Activated naive CD8-positive, alpha-beta T cell treated with anti-CD3 and anti-CD28 coated beads, Interleukin-2, amount 10 ng/mL, durations not matched to agents 7 days and 5 days (primary cell): ENCODE measurements at places on chromosomes 6 and 20. TPM values are rescaled to one million over a fixed set of nuclear protein-coding genes. Genes with fewer than 3 reads are reported as not detected.

DNA sequence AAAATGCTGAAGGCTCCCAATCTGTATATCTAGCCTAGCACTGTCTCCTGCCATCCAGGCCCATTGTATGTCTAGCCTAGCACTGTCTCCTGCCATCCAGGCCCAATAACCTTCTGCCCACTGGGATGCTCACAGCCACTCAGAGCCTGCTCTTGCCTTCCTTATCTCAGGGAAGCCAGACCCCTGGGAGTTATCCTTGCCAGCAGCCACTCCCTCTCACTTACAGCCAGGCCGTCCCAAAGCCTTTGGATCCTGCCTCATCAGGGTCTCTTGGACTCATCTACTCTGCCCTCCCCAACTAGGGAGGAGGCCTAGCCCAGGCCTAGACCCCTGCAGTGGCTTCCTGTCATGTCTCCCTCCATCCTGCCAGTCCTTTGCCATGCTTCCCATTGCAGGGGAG is 37.3 kb downstream of the KIF3B start:
- H3K27ac ChIP-seq: no peak overlapping the region
- H3K36me3 ChIP-seq: peaks cover 45% of the 10 kb centered on the region
- no peak for DNase-seq
- H3K27me3 ChIP-seq: no peaks in the 10 kb centered on the region

DNA sequence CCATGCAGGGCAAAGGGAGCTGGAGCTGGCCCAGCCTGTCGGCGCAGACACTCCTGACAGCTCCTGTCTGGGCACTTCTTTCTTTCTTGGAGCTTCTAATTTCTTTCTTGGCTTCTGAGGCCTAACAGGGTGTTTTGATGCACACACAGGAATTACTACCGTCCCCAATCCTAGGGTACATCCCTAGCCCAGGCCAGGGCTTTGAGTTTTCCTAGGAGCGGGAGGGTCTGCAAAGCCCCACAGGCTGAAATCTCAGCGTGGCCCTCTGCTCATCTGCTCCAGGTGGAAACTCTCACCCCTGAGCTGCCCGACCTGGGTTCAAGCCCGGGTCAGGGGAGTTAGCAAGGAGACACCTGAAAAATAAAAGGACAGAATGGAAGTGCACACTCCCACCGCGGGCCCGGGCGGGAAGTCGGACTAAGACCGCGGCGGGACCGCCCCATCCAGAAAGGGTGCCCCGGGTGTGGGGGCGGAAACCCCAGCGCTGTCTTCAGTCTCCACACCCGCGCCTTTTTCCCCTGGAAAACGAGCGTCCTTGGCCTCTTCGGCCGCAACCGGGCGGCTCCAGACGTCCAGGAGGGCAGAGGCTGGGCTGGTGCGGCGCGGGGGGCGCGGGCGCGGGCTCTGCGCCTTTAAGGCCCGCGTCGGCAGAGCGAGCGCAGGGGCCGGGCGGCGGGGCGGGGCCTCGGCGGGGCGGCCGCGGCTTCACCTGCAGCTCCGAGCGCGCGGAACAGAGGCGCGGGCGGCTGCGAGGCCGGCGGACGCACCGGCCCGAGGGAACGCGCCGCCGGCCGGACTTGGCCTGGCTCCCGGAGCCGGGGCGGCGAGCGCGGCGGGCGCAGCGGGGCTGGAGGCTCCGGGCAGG is at the start of gene CDH4:
CDH4 (plus strand) TSS at position 733 of the 865 bp plus-strand sequence.
- H3K27ac ChIP-seq: no peak within 1 kb of the TSS
- peaks cover 46% of the 10 kb centered on the region for H3K27me3 ChIP-seq
- peak; percentile 38 for DNase-seq
- no peaks in the 10 kb centered on the region for H3K4me1 ChIP-seq
- no peaks in the 10 kb centered on the region for H3K36me3 ChIP-seq

DNA sequence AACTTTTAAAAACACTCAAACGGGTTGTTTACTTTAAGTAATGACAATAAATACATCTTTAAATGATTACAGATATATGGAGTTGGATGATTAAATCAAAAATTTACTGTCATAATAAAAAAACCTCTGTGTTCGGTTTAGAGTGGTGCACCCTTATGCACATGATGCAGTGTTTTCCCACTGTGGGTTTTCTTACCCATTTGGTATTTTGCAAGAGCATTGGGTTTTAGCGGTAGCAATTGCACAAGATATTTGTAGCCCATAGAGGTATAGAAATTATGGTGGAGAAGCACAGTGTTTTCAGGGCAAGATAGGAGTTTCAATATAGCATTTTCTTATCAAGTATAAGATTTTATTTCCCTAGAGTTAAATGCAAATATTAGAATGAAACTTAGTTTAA is 410.8 kb upstream of the PLCB4 start:
- no peaks in the 10 kb centered on the region for H3K4me1 ChIP-seq
- no peaks in the 10 kb centered on the region for H3K36me3 ChIP-seq
- no peak for DNase-seq

Gene SLC17A9
- total RNA-seq: 43.5 TPM
